Karpas-422 (cell line): ENCODE measurements at places on chromosomes 3 and 15. TPM values are rescaled to one million over a fixed set of nuclear protein-coding genes. Genes with fewer than 3 reads are reported as not detected.

Gene MAP6D1
- 1.2 and 10.8 TPM in 2 replicates for total RNA-seq

DNA sequence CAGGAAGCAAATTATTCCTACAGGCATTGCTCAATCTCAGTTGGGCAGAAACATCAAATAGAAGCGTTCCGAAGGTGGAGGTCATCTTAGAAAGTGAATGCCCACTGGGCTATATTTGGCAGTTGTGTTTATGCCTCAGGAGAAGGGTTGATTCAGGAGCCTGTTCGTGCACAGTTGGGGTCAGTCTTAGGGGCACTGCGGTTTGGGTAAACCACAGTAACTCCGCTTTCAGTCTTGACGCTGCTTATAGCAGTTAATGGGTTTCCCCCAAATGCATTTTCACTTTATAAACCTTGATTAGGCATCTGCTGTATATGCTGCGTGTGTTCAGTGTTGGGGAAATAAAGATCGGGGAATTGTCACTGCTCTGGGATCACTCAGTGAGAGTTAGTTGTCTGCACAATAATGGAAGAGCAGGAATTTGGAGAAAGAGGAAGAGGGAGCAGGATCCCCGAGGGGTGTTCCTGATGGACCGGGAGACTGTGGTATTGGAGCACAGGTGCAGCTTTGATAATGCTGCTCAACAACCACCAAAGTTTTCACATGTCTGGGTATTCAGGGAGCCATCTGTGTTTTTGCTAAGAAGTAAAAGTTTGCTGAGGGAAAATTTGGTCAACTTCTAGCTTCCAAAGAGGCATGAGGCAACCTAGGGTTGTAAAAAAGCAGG lies 124.3 kb upstream of the EIF1B start:
- no peaks in the 10 kb centered on the region for H3K4me1 ChIP-seq
- peaks cover 6% of the 10 kb centered on the region; the same call in 1 of the 2 replicates for H3K36me3 ChIP-seq
- H3K27ac ChIP-seq, result no peak overlapping the region
- DNase-seq, result no peak
- no peak overlapping the region for H3K4me3 ChIP-seq

DNA sequence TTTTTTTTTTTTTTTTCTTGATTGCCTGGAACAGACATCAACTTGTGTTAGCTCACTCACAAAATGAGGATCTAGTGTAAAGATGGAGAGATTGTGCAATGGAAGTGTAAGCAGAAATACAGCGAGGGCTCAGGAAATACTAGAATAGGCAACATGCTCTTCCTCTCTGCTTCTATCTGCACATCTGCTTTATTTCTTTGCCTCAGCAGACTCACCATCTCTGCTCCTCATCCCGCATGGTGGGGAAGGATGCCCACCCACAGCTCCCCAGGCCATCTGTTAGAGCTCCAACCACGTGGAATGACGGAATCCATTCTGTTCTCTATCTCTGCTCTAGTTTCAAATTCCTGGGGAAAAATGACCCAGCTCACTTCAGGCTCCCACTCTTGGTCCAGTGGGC lies 128.0 kb upstream of the ADAMTS9 start:
- no peaks in the 10 kb centered on the region for H3K36me3 ChIP-seq
- DNase-seq, result no peak
- H3K4me1 ChIP-seq, result no peaks in the 10 kb centered on the region
- no peak overlapping the region for H3K4me3 ChIP-seq
- no peak overlapping the region for H3K27ac ChIP-seq

GRCh38 chr3:16402451-16402850 lies 111.0 kb downstream of the RFTN1 start:
- H3K27me3 ChIP-seq, result no peaks in the 10 kb centered on the region
- peaks cover 63% of the 10 kb centered on the region for H3K36me3 ChIP-seq
- H3K4me3 ChIP-seq, result no peak overlapping the region
- peak overlapping the region; percentile 46 for H3K27ac ChIP-seq
- H3K4me1 ChIP-seq, result peaks cover 38% of the 10 kb centered on the region

Gene HIGD2B
- 0.51 TPM in 1 of 2 replicates, not detected in the other for total RNA-seq
